Endothelial cell (in vitro differentiated cells): ENCODE measurements at places on chromosomes 2 and 18.

GRCh38 chr18:9653390-9653789 is 39.0 kb upstream of the PPP4R1 start:
- no peak for DNase-seq

- no peak for DNase-seq
Observed at GRCh38 chr2:200455958-200456421, 53.9 kb downstream of the KCTD18 start.

GRCh38 chr18:62539284-62540165 is 16.7 kb downstream of the ZCCHC2 start:
- DNase-seq: no peak

GRCh38 chr2:136359121-136359965 is 241.4 kb upstream of the CXCR4 start:
- no peak for DNase-seq

- peak; percentile 61 for DNase-seq
Observed at GRCh38 chr2:96549967-96550786, 13.6 kb downstream of the ARID5A start.

GRCh38 chr2:182616471-182617393 is 99.3 kb upstream of the DNAJC10 start:
- no peak for DNase-seq

- no peak for DNase-seq
Observed at GRCh38 chr2:230268606-230269243, 43.2 kb downstream of the SP140 start.

DNA sequence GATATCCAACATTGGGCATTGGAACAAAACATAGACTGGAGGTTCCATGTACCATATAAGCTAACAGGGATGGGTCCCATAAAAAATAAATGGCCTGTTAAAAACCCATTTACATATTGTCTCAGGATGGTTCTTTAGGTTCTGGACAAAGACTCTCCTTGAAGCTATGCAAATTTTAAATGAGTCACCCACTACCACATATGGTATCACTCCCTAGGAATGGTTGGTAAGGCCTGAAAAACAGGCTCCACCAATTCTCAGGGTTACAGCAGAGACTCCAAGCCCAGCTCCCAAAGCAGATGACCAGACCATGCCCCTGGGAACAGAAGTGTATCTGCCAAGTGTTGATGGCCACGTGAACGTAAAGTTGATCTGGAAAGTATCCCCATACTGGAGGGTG is 190.7 kb upstream of the SPHKAP start:
- no peak for DNase-seq

GRCh38 chr18:41456831-41457230 is 498.2 kb upstream of the PIK3C3 start:
- DNase-seq: no peak

DNA sequence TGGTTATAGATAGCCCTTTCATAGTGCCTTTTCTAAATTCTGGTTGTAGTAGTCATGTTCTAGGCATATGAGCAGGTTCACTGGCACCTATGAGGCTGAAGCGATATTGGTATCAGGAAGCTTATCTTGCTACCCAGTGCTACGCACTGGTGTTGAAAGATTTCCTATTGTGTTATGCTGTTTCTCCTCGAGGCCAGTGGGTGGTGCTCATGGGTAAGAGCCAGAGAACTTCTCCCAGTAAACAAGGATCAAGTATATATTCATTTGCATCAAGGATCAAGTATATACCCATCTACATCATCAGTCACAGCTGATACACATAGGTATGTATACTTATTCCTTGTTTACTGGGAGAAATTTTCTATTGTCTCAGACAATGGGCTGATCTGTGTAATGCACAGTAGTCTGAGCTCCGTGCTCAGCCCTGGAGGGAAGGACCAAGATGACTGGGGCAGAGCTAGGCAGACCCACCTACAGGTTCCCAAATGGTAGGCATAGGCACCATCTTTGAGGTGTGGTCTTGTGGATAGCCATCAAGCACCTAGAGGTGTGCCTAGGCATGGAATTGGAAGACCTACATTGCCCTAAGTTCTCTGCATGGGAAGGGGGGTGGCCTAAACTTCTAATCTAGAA is 101.2 kb upstream of the GALNT13 start:
- DNase-seq: no peak

DNA sequence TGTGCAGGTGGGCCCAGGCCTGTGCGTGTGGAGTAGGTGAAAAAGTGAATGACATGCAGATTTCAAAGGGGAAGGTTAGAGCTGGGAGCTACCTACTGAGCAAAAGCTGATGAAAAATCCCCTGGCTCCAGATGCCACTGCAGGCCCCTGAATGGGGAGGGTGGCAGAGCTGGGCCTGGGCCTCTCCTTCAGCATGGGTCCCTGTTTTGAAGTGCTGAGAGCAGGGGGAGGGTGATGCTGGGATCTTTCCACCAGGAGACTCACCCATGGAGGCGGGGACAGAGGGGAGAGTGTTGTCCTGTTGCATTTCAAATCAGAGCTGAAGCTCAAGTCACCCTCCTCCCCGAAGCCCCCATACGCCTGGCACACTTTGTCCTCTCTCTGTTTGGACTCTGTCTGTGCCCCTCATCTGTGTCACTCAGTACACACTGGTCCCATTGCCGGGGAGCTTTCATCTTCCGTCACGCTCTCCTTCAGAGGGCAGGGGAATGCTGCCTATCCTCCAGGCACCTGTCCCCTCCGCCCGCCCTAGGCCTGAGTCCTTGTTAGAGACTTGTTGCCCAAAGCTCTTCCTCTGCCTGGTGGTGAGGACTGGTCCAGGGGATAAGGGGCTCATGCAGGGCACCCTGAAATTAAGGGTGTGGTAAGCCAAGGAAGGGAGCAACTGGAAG is 206.6 kb downstream of the HAUS1 start:
- no peak for DNase-seq

DNA sequence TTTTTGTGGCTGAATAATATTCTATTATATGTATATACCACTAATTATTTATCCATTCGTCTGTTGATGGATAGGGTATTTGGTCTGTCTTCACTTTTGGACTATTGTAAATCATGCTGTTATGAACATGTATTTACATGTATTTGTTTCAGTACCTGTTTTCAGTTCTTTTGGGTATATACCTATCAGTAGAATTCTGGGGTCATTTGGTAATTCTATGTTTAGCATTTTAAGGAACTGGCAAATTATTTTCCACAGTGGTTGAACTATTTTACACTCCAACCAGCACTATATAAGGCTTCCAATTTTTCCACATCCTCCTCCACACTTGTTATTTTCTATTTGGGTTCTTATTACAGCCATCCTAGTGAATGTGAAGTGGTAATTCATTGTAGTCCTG is 12.4 kb upstream of the TANK start:
- no peak for DNase-seq

DNA sequence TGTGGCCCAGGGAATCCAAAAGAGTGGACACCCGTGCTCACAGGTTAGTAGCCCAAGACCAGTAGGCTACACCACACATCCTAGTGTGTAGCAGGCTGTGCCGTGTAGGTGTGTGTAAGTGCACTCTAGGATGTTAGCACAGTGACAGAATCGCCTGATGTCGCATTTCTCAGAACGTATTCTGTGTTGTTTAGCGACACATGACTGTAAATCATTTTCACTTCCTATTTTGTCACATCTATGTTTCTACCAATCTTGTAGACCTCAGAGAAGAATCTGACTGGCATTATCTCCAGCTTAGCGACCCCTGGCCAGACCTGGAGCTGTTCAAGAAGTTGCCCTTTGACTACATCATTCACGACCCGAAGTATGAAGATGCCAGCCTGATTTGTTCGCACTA is 45.1 kb downstream of the NTSR2 start:
- no peak for DNase-seq

DNA sequence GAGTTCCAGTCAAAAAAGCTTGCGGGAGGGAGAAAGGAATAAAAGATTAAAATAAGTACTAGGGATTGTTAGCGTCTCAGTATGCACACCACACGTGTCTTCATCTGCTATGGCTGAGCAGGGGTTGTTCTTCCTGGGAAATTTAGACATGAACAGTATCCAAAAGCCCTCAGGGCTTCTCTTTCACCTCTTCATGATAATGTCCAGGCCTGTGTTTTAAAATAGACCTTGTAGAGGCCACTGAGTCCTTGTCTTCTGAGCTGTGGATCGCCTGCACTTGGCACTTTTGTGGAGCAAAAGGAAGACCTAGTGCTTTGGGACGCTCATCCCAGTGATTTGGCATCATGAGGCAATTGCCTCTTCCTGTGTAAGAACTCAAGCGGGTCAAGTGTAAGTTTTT is 52.4 kb downstream of the CFAP221 start:
- no peak for DNase-seq

DNA sequence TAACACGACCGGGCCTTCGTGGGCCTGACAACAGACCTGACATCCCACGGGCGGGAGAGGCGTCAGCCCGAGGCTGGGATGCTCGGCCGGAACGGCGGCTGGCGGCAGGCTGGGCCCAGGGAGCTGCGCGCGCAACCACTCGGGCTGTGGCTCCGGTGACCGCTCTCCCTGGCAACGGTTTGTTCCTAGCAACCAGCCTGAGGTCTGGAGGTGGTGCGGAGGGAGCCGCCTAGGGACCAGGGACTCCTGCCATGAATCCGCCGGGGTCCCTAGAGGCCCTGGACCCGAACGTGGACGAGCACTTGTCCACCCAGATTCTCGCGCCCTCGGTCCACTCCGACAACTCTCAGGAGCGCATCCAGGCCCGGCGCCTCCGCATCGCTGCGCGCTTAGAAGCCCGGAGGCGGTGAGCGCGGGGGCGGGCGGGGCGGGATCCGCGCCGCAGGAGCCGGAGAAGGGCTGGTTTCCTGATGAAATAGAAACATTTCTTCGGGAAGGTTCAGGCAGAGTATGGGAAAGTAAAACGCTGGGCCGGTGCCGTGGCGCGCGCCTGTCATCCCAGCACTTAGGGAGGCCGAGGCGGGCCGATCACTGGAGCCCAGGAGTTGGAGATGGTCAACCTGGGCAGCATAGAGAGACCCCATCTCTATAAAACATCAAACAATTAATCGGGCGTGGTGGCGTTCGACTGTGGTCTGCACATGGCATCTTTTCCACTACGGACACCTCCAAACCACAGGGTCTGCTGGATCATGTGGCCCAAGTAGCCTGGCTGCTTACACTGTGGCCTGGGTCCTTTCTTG is at the start of gene DRC1:
Gene DRC1, plus strand, starts transcription at position 182 of the 803 bp plus-strand sequence. Its CDS starts 70 bp downstream, at position 252.
- DNase-seq: peak; percentile 95

- DNase-seq: no peak
Observed at GRCh38 chr2:177665328-177665727, 272.8 kb downstream of the AGPS start.

DNA sequence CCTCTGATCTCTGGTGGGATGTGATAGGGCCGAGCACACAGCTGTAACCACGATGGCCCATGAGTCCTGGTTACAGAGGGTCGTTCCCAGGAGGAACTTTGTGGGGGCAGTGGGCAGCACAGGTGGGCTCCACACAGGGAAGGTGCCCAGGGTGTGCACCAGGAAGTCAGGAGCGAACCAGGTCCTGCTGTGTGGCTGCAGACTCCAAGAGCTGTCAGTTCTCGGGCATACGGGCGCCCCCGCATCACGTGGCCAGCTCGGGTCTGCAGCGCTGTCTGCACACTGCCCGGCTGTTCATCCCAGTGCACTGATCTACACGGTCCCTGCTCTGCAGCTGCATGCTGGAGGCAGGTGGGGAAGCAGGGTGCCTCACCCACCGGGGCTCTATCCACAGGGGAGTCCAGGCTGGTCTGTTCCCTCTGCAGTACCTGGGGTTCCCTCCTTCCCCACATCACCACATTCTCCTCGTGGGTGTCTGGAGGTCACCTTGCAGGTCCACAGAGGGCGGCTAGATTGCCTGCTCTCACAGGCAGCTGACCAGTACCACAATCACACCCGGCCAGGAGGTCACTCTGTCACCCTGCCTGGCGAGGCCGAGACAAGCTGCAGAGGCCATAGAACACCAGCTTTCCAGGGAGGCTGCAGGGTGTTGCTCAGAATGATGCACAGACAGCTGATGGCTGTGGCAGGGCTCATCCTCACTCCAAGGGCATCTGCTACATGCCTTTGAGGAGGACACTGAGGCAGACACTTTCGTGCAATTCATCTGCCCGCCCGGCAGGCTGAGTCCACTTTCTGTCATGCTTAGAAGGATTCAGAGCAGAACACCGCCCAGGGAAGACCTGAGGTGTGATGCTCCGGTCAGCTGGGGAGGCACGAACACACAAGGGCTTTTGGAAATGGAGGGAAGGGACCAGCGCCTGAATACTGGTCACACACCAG is 202.7 kb downstream of the EIPR1 start:
- no peak for DNase-seq

- DNase-seq: no peak
Observed at GRCh38 chr18:55079481-55080355, 120.5 kb upstream of the CCDC68 start.

GRCh38 chr18:51196811-51197660 is 445 bp downstream of the MEX3C start:
- peak; percentile 52 for DNase-seq

- DNase-seq: no peak
Observed at GRCh38 chr2:28394997-28395333, 2.3 kb downstream of the FOSL2 start.

DNA sequence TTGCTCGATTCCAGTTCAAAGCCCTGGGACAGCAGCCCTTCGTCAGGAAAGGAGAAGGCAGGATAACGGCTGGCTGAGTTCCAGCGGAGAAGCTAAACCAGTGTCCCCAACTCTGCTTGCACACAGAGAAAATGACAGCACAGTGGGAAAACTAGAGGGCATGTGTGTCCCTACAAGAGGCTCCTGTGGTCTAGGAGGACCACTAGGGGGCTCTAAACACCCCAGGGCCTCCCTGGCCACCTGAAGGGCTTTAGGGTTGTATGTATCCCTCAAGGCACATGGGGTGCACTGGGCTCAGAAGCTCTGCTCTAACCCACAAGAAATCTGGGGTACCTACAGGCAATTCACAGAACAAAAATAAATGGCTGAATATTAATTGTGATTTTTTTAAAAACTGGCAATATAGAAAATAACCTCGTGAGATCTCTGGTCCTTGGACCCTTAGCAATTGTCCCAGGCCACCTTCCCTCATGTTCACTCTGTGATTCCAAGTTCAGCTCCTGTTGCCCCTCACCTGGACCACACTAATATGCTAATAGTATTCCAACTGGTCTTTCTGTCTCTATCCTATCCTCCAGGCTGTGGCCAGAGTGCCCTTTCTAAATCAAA is 17.5 kb downstream of the STAT1 start:
- DNase-seq: peak; percentile 49

GRCh38 chr2:186733414-186733813 is 39.6 kb downstream of the FAM171B start:
- no peak for DNase-seq

DNA sequence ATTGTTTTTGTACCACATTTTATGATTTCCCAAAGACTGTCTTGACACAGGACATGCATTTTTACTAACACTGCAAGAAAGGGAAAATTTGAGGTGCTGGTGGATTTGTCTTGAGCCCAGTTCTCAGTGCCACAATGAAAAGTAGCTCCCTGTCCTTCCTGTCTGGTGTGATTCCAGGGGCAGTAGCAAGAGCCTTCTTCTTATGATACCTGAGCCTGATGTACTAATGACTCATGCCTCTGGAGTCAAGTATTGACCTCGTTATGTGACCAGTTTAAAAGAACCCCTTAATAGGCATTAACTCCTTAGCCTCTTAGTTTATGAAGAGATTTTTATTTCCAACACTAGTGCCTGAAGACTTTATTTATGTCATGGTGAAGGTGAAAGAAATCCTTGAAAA is 728.6 kb downstream of the SLC4A3 start:
- DNase-seq: no peak

- DNase-seq: no peak
Observed at GRCh38 chr2:163667064-163667887, 68.5 kb downstream of the FIGN start.

GRCh38 chr2:168608796-168609195 is 152.7 kb downstream of the CERS6 start:
- no peak for DNase-seq

GRCh38 chr2:38060236-38061018 is 15.5 kb downstream of the CYP1B1 start:
- DNase-seq: no peak
